ENCODE measurements at places on chromosomes 11 and 22.

DNA sequence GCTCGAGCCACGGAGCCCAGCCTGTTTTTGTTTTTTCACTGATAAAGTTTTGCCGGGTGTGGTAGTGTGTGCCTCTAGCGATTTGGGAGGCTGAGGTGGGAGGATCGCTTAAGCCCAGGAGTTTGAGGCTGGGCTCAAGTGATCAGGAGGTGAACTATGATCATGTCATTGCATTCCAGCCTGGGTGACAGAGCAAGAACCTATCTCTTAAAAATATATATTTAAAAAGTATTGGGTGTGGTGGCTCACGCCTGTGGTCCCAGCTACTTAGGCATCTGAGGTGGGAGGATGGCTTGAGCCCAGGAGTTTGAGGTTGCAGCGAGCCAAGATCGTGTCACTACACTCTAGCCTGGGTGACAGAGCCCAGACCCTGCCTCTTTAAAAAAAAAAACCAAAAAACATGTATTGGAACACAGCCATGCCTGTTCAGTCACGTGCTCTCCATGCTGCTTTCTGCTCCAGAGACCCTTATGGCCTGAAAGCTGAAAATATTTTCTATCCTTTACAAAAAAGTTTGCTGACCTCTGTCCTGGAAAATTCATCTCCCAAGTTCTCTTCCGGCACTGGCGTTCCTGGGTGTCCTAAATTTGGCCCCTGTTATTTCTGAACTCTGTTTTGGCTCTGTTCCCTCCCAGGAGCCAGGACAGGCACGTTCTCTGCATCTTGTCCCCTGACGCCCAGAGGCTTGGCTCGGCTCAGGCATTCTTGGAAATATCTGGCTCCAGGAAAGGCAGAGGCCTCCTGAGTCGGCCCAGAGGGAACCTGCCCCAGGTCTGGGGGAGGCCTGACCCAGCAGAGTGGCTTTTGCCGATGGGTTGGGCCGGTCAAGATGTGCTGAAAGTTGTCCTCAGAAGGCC is 61.3 kb upstream of the PPP6R3 start:
- no peak for DNase-seq

DNA sequence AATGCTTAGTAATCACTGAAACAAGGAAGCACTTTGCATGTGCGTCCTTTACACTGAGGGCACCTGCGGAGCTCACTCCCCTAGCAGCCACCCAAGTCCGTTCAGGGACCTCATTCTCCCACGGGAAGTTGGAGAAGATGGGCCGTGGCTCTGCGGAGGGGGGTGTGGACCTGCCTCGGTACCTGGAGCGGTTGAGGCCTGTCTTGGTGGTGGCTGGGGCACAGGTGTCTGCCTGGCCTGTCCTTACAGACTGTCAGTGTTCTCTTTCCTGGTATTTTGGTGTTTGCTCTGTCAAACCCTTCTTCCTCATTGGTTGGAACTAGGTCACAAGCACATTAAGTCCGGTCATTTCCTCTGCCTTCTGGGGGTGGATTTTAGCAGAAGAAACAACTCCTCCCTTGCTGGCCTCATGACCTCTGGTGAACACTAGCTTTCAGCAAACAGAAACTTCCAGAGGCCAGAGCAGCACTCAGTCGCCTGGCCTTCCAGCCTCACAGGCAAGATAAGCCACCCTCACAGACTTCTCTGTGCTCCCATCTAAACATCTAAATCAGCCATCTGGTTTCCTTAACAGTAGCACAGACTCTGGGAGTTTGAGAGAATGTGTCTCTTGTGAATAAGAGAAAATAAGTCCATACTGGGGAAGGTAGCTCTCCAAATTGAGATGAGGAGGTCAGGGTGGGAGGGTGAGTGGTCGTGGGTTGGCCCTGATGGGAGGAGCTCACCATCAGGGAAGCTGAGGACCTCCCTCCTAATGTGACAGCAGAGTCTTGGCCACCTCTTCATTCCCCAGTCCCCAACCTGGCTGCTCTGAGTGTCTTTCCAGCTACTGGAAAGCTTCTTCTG is 8.6 kb downstream of the SNAP29 start:
- DNase-seq, result no peak

GRCh38 chr22:30121960-30122359 is 41.7 kb downstream of the HORMAD2 start:
- DNase-seq, result no peak

DNA sequence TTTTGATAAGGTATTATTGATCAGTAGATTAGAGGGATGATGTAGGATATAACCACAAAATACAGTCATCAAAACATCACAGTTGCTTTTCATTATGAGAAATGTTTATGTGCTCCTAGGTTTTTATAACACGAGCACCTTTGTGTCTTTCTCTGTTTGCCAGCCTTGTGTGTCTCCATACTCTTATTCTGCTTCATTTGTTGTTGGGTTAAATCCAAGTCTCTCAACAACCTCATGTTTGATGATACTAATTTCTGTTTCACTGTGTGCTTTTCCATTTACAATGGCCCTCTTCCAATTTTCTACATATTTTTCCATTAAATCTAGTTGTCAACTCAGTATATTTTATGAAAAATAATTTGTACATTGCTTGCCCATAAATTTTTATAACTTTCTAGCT is 107.7 kb upstream of the POU2AF2 start:
- no peak for DNase-seq

DNA sequence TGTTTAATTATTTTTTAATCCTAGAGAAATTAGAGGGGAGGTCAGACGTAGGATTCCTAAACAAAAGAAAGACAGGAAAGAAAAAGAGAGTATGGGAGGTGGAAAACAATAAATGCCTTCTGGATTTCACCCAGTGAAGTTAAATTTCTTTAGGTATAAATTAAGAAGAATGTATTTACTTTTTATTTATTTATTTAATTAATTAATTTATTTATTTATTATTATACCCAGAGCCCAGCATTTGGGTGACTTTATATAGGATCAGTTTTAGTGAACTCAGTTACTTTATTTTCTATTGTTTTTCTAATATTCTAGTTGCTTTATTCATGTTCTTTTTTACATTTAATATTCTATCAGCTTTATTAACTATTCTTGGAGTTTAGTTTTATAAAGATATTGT is 551.8 kb downstream of the LUZP2 start:
- no peak for DNase-seq

DNA sequence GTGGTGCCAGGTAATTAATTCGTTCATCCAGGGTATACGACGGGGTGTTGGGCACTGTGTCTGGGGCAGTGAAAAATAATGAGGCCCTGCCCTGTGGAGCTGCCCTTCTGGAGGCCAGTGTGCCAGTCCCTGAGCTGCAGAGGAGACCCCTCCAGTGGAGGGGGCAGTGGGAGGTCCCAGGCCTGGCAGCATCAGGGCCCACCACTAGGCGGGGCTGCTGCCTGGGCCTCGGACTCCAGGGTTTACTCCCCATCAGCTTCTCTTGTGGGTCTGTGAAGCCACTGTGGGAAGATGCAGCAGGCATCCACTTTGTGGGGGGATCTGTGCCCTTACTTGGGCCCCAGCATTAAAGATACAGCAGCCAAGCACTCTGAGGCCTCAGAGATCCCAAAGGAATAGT is 17.4 kb upstream of the TMPRSS6 start:
- no peak for DNase-seq

GRCh38 chr11:70478166-70478890 is 80.0 kb downstream of the CTTN start:
- DNase-seq, result no peak

GRCh38 chr11:118882491-118882890 is 1.2 kb upstream of the CXCR5 start:
- DNase-seq, result no peak

DNA sequence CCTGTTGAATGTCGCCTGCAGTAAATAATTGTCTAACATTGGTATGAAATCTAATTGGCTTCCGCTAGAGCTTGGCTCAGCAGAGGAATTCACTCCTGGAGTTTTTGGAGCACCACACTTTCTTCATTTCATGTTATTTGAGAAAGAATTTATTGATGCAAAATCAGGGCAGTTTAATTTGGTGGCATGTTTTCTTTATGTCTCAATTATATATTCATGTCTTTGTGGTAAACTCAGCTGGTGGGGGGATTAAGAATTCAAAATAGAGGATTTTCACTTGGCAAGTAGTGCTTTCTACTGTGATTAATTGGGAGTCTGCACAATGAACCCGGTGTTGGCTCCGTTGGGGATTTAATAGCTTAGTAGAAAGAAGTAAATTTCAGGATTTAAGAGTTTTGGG is 784.4 kb downstream of the NTM start:
- no peak for DNase-seq

GRCh38 chr22:29171721-29172120 is 34.0 kb upstream of the EMID1 start:
- no peak for DNase-seq

DNA sequence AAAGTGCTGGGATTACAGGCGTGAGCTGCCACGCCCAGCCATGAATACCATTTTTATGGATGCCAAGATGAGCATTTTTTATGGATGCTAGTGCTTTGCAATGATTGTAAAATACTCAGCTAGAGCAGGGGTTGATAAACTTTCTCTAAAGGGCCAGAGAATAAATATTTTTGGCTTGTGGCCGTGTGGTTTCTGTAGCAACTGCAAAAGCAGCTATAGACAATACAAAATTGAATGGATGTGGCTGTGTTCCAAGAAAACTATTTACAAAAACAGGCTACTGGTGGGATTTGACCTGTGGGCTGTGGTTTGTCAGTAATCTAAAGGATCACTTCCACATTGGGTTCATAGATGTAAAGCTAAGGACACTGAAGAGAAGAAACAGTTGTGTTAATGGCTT is 56.0 kb downstream of the COMMD9 start:
- no peak for DNase-seq

- no peak for DNase-seq
These were observed 442.2 kb downstream of the BUD13 start for GRCh38 chr11:116330439-116331185.
